ENCODE measurements at places on chromosomes 11 and 22.
A peak's percentile ranks its signal among the peaks of the same experiment; 100 is the strongest.

DNA sequence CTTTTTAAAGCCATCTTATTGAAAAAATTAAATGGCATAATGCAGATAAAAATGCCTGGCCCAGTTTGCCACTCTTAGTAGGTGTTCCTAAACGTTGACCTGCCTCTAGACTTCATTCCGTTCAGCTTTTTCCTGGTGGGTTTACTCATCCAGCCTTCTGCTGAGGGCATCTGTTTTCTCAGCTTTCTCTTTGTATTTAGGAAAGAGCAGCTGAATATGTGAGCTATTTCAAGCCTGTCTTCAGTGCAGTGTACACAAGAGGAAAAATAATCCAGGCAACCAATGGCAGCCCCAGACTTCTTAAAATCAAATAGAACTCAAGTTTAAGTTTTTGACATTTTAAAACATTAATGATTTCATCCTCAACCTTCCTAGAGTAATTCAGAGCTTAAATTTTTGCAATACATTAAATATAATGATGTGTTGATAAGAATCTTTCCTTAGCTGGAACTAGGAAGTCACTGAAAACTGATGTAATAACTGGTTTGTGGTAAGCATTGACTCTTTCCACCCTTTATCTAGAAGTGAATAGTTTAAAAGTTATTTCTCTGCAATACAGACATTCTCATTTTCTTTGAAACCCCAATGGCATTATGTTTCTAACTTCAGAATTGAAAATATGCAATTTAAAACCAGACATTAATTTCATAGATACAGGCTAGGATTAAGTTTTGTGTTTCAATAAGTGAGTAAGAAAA is 165.4 kb downstream of the AASDHPPT start:
- no peak for DNase-seq

GRCh38 chr11:110337570-110338193 is 41.3 kb upstream of the RDX start:
- DNase-seq: no peak

- DNase-seq: no peak
Observed at GRCh38 chr22:48358886-48359612, 1468.6 kb downstream of the BRD1 start.

GRCh38 chr11:45674481-45675190 is 9.2 kb upstream of the CHST1 start:
- DNase-seq: no peak

GRCh38 chr11:33674035-33674814 is 26.4 kb downstream of the C11orf91 start:
- DNase-seq: no peak

- DNase-seq: no peak
Observed at GRCh38 chr22:41776381-41776780, 24.1 kb upstream of the CCDC134 start.

DNA sequence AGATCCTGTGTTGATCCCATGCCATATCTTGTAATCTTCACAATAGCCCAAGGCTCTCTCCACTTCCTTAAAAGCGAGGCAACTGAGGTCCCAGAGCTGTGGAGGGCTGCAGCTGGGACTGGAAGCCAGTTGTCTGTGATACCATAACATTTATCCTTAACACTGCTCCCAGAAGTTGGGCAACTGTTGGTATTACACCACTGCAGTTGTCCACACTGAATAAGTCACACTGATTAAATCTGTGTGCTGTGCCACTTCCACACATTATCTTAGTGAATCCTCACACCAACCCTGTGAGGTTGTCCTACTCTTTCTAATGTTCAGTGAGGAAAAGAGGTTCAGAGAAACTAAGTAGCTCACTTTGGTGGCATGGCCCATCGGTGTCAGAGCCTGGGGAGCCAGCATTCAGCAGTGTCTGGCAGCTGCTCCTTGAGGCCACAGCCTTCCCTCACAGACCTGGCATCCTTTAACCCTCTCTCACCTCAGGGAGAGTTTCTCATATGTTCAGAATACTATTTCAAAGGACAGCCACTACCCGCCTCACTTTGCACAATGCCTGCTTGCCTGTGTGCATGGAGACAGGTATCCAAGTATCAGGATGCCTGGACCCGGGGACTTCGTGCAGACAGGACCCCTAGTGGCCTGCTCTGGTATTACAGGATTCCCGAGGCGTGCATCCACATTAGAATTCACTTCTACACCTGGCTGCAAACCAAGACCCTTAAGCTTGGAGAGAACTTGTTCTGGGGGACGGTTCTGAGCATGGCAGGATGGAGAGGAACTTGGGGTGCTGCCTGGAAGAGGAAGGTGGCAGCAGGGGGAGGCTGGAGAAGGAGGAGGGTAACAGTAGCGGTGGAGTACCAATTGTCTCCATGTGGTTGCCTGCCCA is 221.9 kb upstream of the TBCEL start:
- peak; percentile 69 for DNase-seq

DNA sequence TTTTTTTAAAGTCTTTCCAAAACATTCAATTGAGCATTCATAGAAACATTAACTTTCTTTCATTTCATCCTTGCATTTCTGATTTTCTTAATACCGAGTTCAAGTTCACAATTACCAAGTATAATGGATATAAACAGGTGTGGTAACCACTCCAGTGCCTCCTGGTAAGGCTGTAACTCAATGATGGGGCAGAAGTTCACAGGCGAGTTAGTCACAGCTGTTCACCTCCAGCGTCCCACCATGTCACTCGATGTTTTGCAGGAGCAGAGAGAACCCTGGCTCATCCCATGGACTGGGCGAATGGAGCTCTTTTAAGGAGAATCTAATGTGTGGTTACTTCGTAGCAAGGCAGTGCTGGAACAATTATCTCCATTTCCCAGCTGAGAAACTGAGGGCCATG is 94.4 kb upstream of the ALX4 start:
- peak; percentile 92 for DNase-seq

DNA sequence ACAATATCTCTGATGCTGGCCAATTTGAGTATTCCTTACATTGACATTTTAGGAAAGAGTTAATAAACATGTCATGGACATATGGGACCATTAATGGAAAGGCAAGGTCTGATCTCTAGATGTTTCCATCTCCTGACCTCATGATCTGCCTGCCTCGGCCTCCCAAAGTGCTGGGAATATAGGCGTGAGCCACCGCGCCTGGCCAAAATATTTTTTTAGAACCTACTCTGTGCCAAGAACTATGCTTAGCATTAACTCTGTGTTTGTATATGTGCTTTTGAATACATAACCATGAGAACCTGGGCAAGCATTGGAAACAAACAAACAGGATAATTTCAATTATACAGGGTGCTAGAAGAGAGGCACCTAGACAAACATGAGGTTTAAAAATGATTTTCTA is 123.2 kb downstream of the ATG16L2 start:
- DNase-seq: no peak

GRCh38 chr11:18523084-18523483 is 3.7 kb downstream of the TSG101 start:
- DNase-seq: no peak

DNA sequence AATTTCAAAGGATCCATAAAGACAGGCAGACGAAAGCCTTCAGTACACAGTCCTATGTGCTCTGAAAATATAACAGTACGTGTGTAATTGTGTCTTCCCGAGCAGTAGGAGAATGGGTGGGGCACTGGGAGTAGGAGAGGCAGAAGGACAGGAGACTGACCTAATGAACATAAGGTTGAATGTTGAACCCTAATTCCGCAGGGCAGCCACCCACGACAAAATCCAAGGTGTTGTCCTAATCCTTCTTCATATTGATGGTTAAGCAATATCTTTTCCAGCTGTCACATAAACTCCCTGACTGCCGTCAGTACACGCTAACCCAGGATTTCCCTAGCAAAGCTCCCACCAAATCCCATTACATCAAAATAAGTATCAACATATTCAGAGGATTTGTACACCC is 34.5 kb downstream of the SPATA19 start:
- DNase-seq: peak; percentile 91

GRCh38 chr11:16028419-16028818 is 327.9 kb downstream of the SOX6 start:
- no peak for DNase-seq

DNA sequence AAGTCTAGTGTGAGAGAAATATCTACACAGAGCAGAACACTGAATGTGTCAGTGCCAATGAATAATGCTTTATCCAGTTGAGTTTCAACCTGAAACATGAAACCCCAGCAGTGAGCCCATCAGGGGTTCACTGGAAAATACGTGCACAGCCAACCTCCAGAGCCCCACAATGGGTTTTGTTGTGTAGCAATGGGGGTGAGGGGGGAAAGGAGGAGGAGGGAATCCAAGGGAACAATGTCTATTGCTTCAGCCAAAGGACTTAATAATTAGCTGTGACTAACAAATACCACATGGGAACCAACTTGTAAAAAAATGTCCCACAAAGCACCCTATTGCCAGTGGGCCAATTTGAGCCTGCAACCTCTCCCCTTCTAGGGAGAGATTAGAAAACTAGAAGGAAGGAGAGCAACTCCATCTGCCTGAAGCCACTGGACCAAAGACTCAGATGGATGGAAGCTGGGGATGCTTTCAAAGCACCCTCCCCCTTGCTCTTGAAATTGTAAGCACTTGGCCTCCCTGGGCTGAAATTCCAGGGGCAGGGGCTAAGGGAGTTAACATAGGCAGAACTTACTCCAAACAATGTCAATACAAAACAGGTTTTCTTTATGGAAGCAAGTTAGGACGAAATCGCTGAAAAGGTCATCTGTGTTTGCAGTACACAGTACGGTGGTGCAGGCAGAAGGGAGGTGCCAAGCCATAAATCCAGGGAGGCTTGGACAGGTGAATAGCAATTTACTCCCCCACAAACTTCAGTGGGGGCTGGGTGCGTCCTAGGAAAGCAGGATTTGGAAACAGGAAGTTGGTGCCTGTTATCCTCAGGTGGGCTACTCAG is 99.8 kb downstream of the ARL14EP start:
- DNase-seq: no peak

DNA sequence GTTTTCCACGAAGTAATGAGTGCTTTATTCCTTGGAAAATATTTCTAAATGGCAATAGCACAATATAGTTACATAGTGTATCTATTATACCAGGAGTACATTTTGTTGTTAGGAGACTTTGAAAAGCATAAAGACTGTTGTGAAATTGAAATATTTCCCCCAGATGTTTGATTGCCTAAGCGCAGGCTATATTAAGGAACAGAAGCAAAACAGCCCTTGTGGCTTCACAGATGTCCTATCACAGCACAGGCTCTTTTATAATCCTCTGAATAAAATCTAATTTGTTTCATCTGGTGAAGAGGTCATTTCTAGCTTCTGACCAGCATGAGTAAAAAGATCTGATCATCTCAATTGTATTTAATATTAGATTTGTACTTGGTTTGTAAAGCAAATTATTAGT is 48.2 kb downstream of the BSX start:
- DNase-seq: peak; percentile 13

GRCh38 chr11:19617696-19618523 is 94.7 kb upstream of the NAV2 start:
- no peak for DNase-seq

GRCh38 chr11:29495676-29496075 is 521.2 kb downstream of the KCNA4 start:
- DNase-seq: no peak

- DNase-seq: peak; percentile 18
Observed at GRCh38 chr11:112255067-112255720, 5.5 kb downstream of the PLET1 start.

DNA sequence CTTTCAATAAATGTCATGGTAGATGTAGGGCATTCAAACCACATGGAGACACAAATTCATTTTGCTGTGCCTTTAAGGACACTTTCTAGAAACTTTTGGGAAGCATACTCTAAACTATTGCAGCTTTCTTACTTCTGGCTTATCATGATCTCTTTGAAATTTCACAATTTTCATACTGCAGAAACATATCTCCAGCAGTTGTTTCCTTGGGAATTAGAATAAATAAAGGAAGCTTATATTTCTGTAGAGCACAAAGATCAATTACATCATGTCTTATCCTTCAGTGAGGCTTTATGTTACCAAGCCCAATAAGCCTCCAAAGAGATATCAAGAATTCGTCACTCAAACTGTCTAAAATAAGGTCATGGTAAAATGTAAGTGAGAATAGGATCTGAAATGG is 74.5 kb upstream of the RAB38 start:
- no peak for DNase-seq

DNA sequence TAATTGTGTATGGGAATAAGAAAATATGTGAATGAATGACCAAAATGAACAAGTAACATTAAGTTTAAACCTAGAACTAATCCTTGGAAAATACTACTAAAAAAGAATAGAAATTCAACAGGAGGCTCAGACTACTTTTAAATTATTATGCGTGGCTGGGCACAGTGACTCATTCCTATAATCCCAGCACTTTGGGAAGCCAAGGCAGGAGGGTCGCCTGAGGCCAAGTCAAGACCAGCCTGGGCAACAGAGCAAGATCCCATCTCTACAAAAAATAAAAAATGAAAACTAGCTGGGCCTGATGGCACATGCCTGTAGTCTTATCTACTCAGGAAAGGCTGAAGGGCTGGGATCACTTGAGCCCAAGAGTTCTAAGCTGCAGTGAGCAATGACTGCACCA is 85.4 kb upstream of the CLNS1A start:
- DNase-seq: no peak

DNA sequence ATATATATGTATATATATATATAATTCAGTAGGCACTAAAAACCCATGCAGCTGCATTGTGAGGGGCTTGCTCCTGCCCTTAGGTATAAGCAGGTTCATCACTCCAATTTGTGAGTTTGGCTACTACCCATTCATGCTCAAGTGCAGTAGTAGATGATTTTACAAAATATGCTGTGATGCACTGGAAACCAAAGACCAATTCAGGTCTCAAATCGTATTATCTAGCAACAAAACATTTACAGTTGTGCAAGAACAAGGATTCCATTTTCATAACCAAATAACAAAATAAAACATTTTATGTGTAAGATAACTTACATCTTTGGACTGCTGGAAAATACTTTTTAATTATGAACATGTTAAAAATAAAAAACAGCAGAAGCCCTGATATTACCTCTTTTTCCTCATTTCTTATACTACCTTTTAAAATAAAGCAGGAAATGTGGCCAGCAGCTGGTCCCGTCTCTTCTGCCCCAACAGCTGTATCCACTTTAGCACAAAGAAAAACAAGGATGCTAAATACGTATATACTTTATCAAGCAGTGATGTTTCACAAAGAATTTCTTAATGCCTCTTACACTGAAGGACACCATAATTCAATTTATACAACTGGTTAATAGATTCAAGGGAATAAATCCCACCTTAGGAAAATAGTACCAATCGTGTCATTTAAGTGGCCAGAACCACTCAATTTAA is 2.8 kb downstream of the CREBZF start:
- no peak for DNase-seq

DNA sequence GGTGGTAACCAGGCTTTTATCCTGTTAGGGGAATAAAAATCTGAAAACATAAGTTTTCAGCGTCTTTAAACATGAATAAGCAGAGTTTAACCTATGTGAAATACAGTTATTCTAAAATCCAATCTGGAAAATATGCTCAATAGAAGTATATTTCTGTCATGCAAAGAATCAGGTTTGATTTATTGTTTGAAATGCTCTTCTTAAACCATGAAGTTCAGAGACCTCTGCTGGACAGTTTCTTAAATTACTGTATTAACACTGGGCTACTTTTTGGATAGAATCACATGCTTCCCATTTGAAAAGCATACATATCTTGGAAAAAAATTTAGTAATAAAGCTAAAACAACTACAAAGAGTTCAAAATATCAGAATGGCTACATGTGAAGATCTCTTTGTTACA is 25.4 kb downstream of the APIP start:
- DNase-seq: peak; percentile 35

Measured in NCI-H524 (cell line).